ENCODE measurements at places on chromosomes 7 and 10. TPM values are rescaled to one million over a fixed set of nuclear protein-coding genes. Genes with fewer than 3 reads are reported as not detected.

DNA sequence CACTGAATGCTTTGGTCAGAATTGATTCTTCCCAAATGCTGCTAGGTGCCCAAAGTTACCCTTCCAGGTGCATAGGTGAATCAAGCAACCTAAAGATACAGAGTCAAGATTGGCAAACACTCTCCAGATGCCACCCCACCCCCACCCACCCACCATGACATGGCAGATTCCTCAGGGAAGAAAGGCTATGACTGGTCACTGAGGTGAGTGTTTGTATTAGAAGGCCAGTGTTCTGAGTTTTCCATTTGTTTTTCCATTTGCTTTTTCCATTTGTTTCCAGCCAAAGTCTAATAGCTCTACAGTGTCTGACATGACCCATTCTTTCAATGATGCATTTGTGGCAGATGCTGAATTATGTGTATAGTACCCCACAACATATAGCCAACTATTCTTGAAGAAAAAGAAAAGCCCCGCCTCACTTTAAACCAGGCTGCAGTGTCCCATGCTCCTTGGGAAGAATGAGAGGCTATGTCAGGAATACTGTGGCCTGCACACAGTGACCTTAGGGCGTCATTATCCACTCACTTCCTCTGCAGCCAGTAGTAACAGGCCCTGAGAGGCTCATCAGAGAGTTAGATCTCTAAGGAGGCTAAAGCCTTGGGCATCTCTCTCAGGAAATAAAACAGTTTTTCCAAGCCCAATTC, 16.1 kb upstream of the HIBADH start:
- DNase-seq = peak; percentile 58

GRCh38 chr7:134654104-134654775, 7.6 kb downstream of the BPGM start:
- no peak for DNase-seq

GRCh38 chr10:128324058-128324827, 198.0 kb upstream of the MKI67 start:
- no peak for DNase-seq

DNA sequence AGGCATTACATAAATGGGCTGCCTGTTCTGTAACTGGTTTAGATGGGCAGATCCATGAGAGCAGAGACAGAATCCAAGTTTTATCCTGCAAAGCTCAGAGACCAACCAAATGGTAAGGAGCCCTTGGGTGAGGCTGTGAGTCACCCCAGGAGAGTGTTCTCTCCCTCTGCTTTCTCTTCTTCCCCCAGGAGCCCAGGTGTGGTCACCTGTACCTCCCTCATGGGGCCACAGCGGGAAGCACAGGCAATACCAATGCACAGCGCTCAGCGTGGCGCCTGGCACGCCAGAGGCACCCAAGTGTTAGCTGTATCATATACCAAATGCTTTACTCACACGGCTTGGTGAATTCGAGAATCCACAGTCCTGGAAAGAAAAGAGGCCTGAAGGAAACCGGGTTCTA, 39.4 kb downstream of the CTBP2 start:
- no peak for DNase-seq

Gene ALOX5
- not detected for total RNA-seq

Gene TBX20
- 0.36 TPM for total RNA-seq

Gene SHTN1
- total RNA-seq = 1.4 TPM

All from IMR-90 (cell line).